ENCODE measurements at places on chromosomes 6 and 20. TPM values are rescaled to one million over a fixed set of nuclear protein-coding genes. Genes with fewer than 3 reads are reported as not detected.

The PPP1R14C gene
- polyA plus RNA-seq = 12.4 TPM

The TMEM217 gene
- polyA plus RNA-seq = 2.6 TPM

The LTB gene
- polyA plus RNA-seq = 1.8 TPM

The STX7 gene
- 9.0 TPM for polyA plus RNA-seq

The DEK gene
- 27.0 TPM for polyA plus RNA-seq

The TMC2 gene
- polyA plus RNA-seq = not detected

The RRBP1 gene
- polyA plus RNA-seq = 54.5 TPM

The PLN gene
- polyA plus RNA-seq = 8.3 TPM

The OPRL1 gene
- polyA plus RNA-seq = 0.14 TPM

The TFAP2A gene
- polyA plus RNA-seq = 20.9 TPM

The EDN1 gene
- 1.5 TPM for polyA plus RNA-seq

The ADRM1 gene
- polyA plus RNA-seq = 84.9 TPM

The HSPA12B gene
- polyA plus RNA-seq = 2.0 TPM

The THEMIS gene
- polyA plus RNA-seq = 0.22 TPM

The GATA5 gene
- polyA plus RNA-seq = 0.01 TPM
